ENCODE measurements at places on chromosomes 7 and 10.

GRCh38 chr10:61822781-61823230 lies 78.7 kb upstream of the ARID5B start:
- no peak for DNase-seq

- no peak for DNase-seq
Observed at GRCh38 chr7:133510326-133511055, 257.6 kb downstream of the EXOC4 start.

- DNase-seq, result no peak
Observed at GRCh38 chr7:37356911-37357636, 91.6 kb downstream of the ELMO1 start.

GRCh38 chr7:156793334-156793733 lies 99.6 kb downstream of the LMBR1 start:
- DNase-seq, result no peak

DNA sequence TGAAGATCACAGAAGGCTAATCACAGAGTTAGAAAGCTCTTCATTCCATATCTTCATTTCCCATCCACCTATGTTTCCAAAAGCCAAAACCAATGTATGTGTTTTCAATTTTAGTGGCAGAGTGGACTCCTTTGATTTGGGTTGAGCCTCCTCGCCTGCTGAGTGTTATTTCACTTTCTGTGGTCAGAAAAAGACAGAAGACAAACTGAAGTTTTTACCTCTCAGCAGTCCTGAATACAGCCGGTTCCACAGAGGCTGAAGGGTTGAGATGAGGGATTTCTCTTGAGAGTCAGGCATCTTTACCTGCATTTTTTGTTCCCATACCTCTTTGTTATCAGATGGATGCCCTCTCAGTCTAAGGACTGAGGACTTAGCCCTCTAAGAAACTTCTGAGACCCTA lies 659.6 kb downstream of the CCSER2 start:
- no peak for DNase-seq

DNA sequence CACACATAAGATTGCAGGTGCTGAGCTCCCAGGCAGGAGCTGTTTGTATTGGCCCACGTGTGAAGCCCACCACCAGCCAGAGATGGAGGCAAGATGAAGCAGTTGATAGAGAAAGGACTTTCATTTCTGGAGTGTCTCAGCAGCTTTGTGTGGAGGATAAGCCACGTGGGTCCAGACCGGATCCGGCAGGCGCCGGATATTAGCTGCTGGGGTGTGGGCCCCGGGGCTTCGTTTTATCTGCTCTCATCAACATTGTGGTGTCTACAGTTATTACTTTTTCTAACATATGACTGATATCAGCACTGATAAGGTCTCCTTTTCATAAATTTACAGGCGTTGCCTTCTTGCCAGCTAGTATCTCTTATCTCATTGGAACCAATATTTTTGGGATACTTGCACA lies 25.5 kb downstream of the SLC18A2 start:
- no peak for DNase-seq

DNA sequence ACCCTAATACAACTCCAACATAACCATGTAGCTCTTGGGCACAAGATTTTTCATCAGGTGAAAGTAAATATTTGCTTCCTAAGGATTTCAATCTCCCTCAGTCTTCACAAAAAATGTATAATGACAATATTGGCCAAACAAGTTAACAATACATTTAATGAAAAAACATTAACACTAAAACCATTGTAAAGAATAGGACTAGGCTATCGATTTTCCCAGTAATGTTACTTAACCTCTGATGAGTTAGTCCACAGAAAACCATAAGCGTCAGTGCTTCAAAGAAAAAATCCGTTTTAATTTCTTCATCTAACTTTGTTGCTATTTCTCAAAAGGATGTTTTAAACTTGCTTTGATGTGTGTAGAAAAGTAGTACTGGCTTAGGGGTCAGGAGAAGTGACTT lies 1.2 kb downstream of the ZNF33B start:
- DNase-seq, result no peak

GRCh38 chr7:65230231-65230630 lies 143.4 kb upstream of the ZNF92 start:
- no peak for DNase-seq

GRCh38 chr10:86758189-86759072 lies 2.0 kb downstream of the BMPR1A start:
- DNase-seq, result no peak

DNA sequence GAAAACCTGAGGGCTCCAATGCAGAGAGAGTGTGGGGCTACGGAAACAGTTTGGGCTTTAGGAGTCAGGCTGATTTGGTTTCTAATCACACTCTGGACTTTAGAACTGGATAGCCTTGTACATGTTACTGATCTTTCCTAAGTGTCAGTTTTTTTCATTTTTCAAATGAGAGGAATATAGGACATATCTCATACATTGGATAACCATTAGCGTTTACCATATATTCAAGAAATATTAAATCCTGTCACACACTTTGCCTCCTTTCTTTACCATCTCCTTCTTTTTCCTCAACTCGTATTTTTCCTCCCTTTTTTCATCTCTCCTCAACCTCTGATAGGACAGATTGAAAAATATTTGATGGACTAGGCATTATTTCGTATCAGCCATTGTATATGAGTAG lies 885.7 kb downstream of the LRMDA start:
- DNase-seq, result no peak

- DNase-seq, result no peak
Observed at GRCh38 chr7:117592011-117592635, 112.3 kb downstream of the CFTR start.

DNA sequence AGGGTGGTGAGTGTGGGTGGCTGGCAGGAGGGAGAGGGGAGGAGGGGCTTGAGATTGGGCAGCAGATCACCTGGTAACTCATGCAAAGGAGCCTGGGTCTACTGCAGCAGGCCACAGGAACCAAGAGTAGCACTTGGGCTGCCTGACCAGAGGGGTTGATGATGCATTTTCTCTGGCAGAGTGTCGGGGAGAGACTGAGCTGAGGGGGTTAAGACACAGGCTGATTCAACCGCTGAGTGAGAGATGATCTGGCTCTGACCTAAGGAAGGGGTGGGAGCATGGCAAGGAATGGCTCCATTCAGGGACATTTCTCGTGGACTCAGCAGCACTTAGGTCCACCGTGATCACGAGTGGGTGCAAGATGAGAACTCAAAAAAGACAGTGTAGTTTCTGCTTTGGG lies 115.5 kb upstream of the STK17A start:
- DNase-seq, result no peak

DNA sequence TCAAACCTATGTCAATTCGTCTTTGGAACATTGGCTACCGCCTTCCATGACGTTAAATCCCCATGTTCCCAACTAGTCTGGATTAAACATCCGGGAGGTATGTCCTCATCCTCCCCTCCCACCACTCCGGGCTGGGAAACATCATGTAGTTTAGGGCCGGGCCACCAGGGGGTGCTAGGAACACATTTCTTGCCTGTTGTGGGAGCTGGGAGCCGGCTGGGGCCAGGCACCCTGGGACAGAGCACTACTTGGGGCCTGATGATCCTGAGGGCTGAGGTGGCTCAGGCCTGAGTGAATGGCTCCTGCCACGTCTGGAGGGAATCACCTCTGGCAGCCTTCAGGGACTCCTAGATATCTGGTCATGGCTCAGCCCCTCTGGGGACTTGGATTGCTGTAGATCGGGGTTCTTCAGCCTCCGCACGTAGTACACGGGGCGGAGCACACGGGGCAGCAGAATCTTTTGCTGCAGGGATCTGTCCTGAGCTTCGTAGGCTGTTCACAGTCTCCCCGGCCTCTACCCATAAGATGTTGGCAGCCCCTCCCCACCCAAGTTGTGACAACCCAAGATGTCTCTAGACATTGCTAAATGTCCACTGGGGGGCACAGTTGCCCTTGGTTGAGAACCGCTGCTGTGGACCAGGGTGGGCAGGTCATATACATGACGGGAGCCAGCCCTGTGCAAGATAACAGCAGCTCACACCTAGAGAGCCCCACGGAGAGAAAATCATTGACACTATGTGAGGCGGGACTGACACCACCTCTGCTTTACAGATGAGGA lies 141.2 kb upstream of the ZNF716 start:
- DNase-seq, result no peak

DNA sequence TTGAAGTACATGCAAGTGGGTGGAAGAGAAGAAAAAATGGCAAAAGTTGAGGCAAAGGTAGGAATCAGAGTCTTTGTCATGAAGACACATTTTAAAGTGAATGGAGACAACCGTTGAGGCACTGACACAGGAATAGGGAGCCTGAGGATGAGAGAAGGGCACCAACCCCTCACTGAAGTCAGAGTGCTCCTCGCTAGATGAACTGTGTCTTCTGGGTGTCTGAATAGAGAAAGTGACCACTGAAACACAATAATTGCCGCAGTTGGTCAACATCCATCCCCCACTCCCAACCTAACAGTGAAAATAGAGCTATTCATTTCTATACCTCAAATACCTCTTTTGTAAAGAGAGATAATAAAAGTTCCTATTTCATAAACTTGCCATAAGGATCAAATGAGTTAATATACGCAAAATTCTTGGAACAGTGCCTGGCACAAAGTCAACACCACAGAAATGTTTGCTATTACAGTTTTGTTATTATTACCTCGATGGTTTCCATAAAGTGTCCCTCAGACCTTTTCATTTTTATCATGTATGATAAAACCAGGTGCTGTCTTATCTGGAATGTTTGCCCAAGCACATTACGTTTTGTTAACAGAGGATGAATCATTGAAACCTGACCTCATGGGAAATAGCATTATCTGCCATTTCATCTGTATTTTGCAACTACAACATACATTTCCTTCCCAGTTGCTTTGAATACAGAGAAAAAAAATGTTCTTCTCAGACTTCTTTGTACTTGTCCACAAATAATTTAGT lies 61.8 kb upstream of the SP4 start:
- no peak for DNase-seq

DNA sequence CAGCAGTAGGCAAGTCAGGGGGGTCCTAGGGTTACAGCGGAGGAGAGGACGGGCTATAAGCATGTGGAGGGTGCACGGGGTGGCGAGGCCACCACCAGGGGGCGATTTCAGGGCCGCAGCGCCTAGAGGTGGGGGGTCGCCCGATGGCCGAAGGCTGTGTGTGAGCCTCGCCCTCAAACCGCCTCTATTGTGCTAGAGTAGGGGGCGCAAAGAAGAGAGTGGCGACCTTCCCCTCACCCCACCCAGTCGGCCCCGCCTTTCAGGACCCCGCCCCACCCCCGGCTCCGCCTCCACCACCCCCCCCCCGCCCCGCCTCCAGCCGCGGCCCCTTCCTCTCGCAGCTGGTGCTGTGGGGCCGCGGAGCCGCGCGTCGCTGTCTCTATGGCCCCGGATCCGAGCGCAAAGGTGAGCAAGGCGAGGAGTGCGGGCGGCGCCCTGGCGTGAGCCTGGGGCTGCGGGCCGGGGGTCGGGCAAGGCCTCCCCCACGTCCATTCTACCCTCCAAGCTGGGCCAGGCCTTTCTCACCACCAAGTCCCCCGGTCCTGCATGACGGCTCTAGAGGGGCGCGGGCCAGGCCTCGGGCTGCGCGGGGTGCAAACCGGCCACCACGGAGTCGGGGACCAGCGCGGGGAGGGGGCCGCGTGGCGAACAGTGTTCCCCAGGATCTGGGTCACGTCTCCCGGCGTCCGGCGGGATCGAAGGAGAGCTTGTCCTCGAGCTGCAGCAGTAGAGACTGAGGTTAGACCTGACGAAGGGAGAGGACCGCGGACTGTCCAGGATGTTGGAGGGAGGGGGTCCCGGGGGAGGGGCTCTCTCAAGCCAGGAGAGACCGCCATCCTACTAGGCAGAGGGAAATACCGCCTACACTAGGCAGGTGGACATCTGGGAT lies at the start of gene SEMA4G:
SEMA4G (plus strand) TSS at position 318 of the 889 bp plus-strand sequence. CDS start 3,409 bp downstream, outside the sequence.
- no peak for DNase-seq

GRCh38 chr10:78964952-78965633 lies 103.7 kb upstream of the ZMIZ1 start:
- DNase-seq, result no peak

- no peak for DNase-seq
Observed at GRCh38 chr10:67386260-67386659, 309.7 kb downstream of the CTNNA3 start.

DNA sequence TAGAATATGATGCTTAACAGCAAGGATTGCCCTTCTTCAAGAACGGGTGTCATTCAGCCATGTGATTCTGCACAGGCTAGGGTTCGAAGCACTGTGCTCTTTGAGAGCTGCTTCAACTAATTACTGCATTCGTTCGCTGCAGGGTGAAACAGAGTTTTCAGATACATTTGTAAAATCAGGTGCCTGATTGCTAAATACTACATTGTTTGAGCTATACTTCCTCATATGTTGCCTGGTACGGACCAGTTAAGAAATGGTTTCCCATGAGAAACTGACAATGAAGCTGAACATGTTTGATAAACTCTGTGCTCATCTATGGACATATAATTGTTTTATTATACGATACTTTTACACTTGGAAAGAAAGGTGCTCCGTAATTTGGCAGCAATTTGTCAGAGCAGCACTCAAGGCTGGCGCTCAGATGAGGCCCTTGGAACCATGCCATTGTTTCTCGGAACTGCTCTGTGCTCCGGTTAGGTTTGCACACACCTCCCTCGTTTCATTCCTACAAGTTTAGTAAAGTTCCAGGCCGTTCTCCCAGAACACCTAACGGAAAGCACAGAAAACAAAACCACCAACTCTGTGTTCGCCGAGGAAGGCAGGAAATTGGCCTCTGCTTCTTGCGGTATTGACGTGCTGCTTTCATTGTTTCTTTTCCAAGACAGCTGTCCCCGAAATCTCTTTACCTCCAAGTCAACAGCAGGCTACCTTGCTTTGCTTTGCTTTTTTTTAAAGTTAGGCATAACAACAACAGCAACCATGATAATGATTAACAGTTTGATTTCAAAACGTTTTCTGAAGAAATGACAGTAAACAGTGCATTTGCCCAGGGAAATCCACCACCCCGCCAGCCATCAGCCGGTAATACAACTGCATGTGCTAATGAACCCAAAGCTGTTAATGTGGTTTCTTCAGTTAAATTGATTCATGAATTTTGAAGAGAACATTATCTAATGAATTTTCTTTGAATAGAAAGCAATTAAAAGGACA lies 206.9 kb downstream of the EBF3 start:
- DNase-seq, result no peak

- no peak for DNase-seq
Observed at GRCh38 chr7:90749774-90750173, 153.7 kb downstream of the CDK14 start.

- DNase-seq, result no peak
Observed at GRCh38 chr7:129385116-129385515, 49.1 kb upstream of the STRIP2 start.

- no peak for DNase-seq
Observed at GRCh38 chr10:132616170-132616995, 78.8 kb downstream of the INPP5A start.

DNA sequence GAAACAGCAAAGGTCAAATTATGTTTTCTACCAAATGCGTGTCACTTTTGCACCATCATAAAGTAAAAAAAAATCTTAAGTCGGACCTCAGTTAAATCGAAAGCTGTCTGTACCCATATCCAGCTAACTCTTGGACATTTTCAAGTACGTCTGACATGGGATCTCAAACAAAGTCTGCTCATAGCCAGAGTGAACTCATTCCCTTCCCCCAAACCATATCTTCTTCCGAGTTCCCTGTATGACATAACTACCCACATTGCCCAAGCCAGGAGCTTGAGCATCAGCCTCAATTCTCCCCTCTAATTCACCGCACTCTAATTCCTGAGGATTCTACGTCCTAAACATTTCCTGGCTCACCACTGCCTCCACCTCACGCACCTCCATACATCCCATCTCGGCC lies 44.8 kb upstream of the TARP start:
- no peak for DNase-seq
